GDM1 (cell line): ENCODE measurements at places on chromosomes 13 and 19.

- DNase-seq, result no peak
These were observed 108.5 kb downstream of the STK24 start for GRCh38 chr13:98468361-98468760.

- DNase-seq, result no peak
These were observed 3.6 kb upstream of the CACNG8 start for GRCh38 chr19:53958823-53959757.

GRCh38 chr19:11581740-11582139 is 4.3 kb upstream of the ACP5 start:
- no peak for DNase-seq

DNA sequence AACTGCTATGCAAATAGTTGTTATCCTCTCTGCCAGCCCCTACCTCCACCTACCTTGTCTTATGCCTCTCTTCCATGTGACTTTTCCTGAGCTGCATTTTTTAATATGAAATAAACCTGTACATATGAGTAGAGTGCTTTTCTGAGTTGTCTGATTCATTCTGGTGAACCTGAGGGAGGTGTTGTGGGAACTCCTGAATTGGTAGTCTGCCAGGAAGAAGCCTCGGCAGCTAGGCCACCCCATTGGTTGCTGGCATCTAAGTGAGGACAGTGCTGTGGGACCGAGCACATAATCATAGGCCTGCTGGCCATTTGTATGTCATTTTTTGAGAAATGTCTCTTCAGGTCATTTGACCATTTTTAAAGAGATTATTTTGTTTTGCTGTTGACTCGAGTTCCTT is 1146.8 kb downstream of the UQCRFS1 start:
- no peak for DNase-seq

- peak; percentile 90 for DNase-seq
These were observed 22.3 kb upstream of the ZBTB7A start for GRCh38 chr19:4088975-4089374.

- DNase-seq, result no peak
These were observed 1.4 kb upstream of the RCBTB1 start for GRCh38 chr13:49586717-49587116.

GRCh38 chr19:8340341-8341096 is 2.5 kb downstream of the KANK3 start:
- DNase-seq, result no peak
